ENCODE measurements at places on chromosomes 2 and 18.

DNA sequence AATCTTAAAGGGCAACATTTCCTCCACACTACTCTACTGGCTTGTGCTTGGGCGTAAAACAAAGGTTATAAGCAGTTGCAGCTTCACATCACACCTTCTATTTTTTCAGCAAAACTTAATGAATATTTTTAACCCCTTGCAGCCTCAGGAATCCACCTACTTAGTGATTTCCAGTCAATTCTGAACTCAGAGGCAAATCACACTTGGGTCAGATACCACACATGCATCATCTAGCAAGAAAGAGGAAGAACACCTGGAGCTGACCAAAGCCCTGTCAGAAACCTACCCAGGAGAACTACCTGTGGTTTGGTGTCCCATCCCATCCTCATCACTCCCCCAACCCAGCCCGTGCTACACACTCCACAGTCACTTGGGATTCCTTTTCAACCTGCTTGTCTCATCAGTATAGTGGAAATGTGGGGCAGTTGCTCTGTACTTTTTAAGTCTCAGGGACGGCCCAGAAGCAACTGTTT lies 25.5 kb downstream of the PIAS2 start:
- no peak for DNase-seq

DNA sequence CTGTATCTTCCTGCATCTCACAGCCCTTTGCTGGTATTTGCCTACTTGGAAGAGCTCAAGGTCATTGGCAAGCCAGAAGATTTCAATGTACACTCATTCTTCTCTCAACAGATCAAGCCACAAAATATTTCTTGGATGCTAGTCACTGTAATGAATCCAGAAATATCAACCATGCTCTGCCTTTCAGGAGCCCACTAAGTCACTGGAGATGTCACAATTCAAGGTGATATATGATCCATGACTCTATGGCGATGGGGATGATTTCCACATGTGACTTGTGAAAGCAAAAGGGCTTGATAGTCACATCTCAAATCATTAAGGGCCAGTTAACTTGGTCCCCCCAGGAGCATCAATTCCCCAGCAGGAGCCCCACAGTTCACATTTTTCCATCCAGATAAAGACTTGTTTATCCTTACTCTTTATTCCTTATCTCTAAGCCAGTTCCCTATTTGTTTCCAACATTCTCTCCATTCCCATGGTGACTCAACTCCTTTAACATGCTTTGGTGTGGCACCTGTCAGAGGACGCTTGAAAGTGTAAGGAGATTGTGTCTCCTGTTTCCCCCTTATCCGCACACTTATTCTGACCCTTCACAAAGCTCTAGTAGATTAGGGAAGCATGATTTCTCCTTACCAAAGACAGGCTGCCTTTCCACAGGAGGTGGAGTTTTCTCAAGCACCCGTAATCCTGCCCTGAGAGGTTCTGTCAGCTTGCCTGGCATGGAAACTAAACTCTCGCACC lies 15.8 kb downstream of the PKDCC start:
- no peak for DNase-seq

DNA sequence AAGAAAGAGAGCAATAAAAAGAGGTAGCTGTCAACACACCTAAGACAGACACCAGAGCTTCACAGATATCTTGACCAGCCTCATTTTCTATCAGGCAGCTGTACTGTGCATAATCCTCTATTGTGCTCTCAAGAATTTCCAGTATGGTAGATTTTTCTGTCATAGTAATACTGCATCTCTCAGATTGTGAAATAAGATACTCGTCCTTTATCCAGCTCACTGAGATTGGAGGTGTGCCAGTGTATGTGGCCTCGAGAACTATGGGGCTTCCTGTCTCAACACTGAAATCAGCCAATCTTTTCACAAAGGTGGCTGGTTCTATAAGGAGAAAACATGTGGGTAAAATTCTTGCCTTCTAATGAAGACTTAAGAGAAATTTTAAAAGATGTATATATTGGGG lies 88.9 kb downstream of the TTN start:
- DNase-seq = no peak

- DNase-seq = no peak
Observed at GRCh38 chr18:23703057-23703986, 14.1 kb downstream of the LAMA3 start.

GRCh38 chr2:170146784-170147183 lies 31.2 kb upstream of the MYO3B start:
- no peak for DNase-seq

- no peak for DNase-seq
Observed at GRCh38 chr2:58720770-58721697, 479.9 kb upstream of the FANCL start.

GRCh38 chr2:163210430-163210918 lies 371.9 kb upstream of the KCNH7 start:
- no peak for DNase-seq

GRCh38 chr2:242051463-242051862 lies 181.9 kb downstream of the RTP5 start:
- no peak for DNase-seq

- no peak for DNase-seq
Observed at GRCh38 chr2:147125145-147125544, 719.7 kb upstream of the ACVR2A start.

- no peak for DNase-seq
Observed at GRCh38 chr2:88880441-88880953, 189.0 kb downstream of the RPIA start.

- no peak for DNase-seq
Observed at GRCh38 chr2:86787736-86788135, 3.0 kb downstream of the CD8A start.

DNA sequence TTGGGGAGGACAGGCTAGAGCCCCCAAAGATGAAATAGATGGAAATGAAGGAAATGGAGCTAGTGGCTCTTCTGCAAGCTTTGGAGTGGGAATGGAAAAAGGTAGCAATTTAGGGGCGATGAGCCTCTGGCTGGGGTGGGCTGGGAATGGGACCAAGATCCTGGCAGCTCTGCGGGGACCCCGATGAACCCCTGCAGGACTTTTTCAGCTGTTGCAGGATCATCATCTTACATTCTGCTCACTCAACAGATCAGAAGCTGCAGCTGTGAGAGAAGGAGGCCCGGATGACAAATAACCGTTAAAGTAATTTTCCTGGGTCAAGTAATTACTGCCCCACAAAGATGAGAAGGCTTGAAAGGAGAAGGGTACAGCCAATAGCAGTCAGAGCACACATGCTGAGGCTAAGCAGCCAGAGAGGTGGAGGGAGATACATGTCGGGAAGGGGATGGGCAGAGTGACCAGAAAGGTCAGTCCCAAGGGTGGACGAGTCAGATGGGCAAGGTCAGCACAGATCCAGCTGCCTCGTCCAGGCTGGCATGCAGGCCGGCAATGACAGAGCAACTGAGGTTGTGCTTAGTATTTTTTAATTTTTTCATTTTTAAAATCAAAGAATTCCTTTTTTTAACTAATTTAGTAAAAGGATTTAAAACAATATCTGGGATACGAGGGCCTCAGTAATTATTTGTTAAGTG lies 245.0 kb upstream of the RAB6C start:
- no peak for DNase-seq

GRCh38 chr18:36663312-36663711 lies 165.5 kb downstream of the TPGS2 start:
- no peak for DNase-seq

DNA sequence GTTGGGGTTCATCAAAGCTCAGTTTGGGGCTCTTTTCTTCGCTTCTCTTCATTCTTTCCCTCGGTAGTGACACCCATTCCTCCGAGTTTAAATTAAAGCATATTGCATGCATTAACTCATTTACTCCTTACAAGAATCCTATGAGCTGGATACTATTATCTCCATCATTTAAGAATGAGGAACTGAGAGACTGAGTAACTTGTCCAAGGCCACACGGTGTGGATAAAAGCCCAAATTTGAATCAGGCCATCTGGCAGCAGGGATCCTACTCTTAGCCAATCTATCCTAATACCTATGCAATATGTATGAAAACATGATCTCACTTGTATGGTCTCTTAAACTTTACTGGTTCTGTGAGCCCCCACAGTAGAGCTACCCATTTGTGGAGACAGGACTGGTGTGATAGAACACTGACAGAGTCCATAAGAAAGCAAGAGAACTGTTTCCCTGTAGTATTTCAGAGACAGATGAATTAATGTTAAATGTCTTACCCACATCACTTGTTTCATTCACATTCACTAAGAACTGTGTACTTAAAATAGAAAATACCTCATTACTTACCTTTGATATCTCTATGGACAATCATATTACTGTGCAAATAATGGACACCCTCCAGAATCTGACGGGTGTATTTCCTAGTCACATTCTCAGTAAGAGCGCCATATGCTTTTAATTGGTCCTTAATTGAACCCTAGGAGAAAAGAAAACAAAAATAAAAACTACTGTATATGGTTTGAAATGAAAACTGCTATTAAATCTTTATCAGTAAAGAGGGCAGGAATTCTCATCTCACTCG lies 20.4 kb upstream of the ERCC3 start:
- no peak for DNase-seq

DNA sequence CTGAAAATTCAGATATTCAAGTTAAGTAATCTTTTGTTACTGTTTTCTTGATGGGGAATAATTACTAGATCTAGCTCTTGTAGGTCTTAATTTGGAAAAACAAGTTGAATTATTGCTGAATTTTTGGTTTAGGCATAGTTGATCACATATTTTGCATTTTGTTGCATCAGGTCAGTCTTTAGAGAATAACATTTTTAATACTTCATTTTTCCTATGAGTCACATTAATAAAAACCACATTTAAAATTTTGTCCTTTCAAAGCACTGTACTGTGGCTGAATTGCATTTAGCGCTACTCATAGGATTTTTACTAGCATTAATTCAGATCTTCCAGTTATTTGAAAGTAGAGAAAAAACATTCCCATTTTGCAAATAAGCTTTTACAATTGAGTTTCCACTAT lies 23.2 kb downstream of the MAP4K4 start:
- DNase-seq = no peak

- no peak for DNase-seq
Observed at GRCh38 chr2:98294711-98295110, 51.5 kb upstream of the CNGA3 start.

DNA sequence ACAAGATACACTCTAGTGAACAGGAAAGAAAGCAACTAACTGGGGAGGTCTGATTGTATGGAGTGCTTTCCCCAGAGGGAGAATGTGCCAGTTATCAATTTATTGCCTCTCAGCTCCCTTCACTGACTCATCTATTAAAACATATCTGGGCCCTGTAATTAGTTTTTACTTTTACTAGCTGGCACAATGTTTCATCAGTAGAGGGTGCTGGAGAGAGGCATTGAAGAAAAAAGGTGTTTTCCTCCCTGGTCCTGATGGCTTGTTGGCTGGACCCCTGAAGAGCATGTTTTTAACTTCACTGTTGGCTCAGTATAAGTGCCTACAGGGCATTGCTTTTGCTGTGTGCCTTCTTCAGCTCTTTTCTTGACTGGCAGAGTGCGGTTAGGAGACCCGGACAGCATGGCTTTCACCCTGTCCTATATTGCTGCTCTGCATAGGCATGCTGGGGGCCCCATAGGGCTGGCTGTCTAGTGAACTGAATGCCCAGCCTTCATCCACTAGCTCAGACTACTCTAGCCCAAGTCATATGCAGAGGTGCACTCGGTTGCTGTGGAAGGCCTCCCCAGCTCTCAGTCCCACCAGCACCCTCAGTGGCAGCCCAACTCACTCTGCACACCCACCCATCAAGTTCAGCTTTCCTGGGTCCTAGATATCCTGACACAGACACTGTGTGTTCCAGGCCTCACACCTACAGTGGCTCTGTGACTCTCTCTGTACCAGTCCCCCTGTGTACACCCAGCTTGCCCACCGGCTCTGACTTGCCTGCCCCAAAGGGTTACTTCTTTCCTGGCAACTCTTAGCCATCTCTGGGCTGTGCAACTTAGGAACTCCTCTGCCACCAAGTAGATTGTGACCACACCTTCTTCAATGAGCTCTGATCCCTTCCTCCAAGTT lies 62.3 kb upstream of the ACYP2 start:
- DNase-seq = no peak

GRCh38 chr18:24762511-24762910 lies 302.1 kb downstream of the HRH4 start:
- no peak for DNase-seq

DNA sequence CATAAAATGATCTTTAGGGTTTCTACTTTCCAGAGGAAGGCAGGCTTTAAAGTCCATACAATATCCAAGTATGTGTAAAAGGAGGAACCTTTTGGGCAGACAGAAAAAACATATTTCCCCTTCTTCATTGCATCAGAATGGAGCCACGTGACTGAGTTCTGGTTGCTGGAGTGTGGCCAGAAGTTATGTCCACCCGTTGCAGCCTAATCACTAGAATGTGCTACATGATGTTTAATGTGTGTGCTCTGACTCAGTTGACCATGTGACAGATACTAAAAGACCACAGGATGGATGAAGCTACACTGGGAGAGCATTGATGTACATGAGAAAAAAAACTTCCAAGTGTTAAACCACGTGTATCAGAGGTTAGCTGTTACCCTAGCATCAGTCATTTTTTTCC lies 460.9 kb downstream of the RIT2 start:
- no peak for DNase-seq

- DNase-seq = no peak
Observed at GRCh38 chr18:8107426-8107825, 501.8 kb upstream of the RAB12 start.
